ENCODE measurements at places on chromosomes 7 and 10. TPM values are rescaled to one million over a fixed set of nuclear protein-coding genes. Genes with fewer than 3 reads are reported as not detected.

DNA sequence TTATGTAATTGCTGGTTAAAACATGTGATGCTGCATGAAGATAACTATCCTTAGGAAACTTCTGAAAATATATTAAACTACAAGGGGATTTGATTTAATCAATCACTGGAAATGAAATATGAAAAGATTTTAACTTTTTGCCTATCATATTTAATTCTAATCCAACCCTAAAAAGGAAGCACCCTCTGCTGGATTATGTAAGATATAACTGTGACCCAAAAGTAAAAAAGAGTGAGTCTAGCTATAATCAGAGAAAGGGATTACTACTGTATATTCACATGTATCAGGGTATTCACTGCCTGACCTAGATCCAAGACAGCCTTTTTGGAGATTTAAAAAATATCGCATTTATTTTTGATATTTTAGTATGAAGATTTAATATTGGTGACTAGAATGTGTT, 295.5 kb downstream of the MDFIC start:
- H3K27ac ChIP-seq = no peak overlapping the region
- no peak for DNase-seq
- H3K27me3 ChIP-seq = no peaks in the 10 kb centered on the region
- no peak overlapping the region for H3K4me3 ChIP-seq
- H3K36me3 ChIP-seq = no peaks in the 10 kb centered on the region

GRCh38 chr10:58885686-58886345, 290.6 kb upstream of the PHYHIPL start:
- no peaks in the 10 kb centered on the region for H3K4me1 ChIP-seq
- H3K27me3 ChIP-seq = no peaks in the 10 kb centered on the region
- H3K36me3 ChIP-seq = no peaks in the 10 kb centered on the region
- no peak overlapping the region for H3K4me3 ChIP-seq

- H3K4me3 ChIP-seq = no peak overlapping the region
- DNase-seq = no peak
- no peaks in the 10 kb centered on the region for H3K36me3 ChIP-seq
- no peak overlapping the region for H3K27ac ChIP-seq
Measured at GRCh38 chr10:35135861-35136260, 9.2 kb downstream of the CREM start.

DNA sequence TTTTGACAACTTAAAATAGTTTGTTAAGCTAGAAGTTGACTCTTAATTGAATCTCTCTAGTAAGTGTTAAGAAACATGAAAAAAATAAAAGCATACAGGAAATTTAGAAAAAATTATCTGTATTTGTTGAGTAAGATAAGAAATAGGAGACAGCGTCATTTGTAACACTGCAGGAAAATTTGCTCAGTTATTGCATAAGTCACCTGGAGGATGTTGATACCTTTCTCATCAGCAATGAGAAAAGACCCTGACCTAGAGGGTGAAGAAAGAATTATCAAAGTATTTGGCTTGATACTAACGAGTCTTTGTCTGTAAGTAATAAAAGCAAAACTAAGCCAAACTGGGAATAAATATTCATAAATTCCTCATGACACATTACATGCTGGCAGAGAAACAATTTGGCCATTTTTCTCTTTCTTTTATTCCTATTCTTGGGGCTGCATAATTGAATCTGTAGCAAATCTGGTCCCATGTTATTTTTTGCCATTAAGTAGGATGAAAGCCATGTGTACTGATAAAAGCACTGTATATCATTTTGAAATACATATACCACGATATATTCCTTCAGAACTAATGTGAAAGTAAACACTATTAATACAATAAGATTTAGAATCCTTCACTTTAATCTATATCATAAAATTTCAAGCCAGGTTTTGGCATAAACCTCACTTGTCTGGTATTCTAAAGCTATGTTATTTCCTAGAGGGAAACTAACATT, 362.8 kb downstream of the THSD7A start:
- no peak overlapping the region for H3K4me3 ChIP-seq
- no peaks in the 10 kb centered on the region for H3K4me1 ChIP-seq
- H3K27me3 ChIP-seq = no peaks in the 10 kb centered on the region
- DNase-seq = no peak
- H3K27ac ChIP-seq = no peak overlapping the region
- no peaks in the 10 kb centered on the region for H3K36me3 ChIP-seq

Gene IQCE
- 22.4 TPM for total RNA-seq

Gene SLC16A12
- total RNA-seq = 2.2 TPM

Gene CYP26C1
- total RNA-seq = 0.39 TPM

Gene TAC1
- total RNA-seq = 1.2 TPM
